Activated CD4-positive, alpha-beta memory T cell treated with anti-CD3 and anti-CD28 coated beads, Interleukin-2, amount 10 ng/mL, durations not matched to agents 7 days and 5 days (primary cell): ENCODE measurements at places on chromosomes 5 and 9. TPM values are rescaled to one million over a fixed set of nuclear protein-coding genes. Genes with fewer than 3 reads are reported as not detected.

Gene DMGDH
- 0.30 TPM for total RNA-seq

Gene GHR
- not detected for total RNA-seq

Gene OR1J2
- total RNA-seq = not detected

Gene CMYA5
- 0.08 TPM for total RNA-seq

Gene COL5A1
- total RNA-seq = 0.10 TPM

Gene ARID3C
- 0.15 TPM for total RNA-seq

Gene ZNF300
- total RNA-seq = 0.43 TPM
